ENCODE measurements at places on chromosomes 1 and 21.
A peak's percentile ranks its signal among the peaks of the same experiment; 100 is the strongest.

GRCh38 chr1:40315239-40315794, 1.8 kb downstream of the COL9A2 start:
- peak; percentile 84 for DNase-seq

- no peak for DNase-seq
These were observed 243.0 kb downstream of the TOMM20 start for GRCh38 chr1:234885601-234886000.

DNA sequence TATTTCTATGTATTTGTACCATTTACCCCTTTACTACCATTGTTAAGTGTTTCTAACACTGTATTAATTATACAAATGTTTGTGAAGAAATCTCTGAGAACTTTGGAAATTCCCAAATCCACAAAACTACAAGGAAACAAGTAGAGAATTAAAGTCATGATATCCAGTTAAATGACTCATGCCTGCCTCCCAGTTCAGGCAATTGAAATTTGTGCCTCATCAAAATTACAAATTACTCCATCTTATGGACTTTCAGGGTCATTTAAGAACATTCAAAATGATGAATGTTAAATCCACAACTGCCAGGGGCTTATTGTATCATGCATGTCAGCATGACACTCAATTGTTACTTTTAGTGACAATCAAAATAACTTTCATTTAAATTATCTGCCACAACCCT, 282.4 kb downstream of the ZNF326 start:
- no peak for DNase-seq

- DNase-seq, result no peak
These were observed 166.9 kb upstream of the HMGB4 start for GRCh38 chr1:33696962-33697361.

GRCh38 chr1:99643021-99643779, 2.7 kb upstream of the PALMD start:
- DNase-seq, result no peak

- no peak for DNase-seq
These were observed 33.8 kb downstream of the CLIC6 start for GRCh38 chr21:34702341-34703170.
